ENCODE measurements at places on chromosomes 13 and 19. TPM values are rescaled to one million over a fixed set of nuclear protein-coding genes. Genes with fewer than 3 reads are reported as not detected.

PSG2 gene
- polyA plus RNA-seq, result not detected

PIH1D1 gene
- 132 TPM for polyA plus RNA-seq

AKAP11 gene
- 19.4 TPM for polyA plus RNA-seq

CCDC70 gene
- polyA plus RNA-seq, result not detected

SERPINE3 gene
- polyA plus RNA-seq, result not detected

OR10H1 gene
- not detected for polyA plus RNA-seq

TNFRSF19 gene
- 2.3 TPM for polyA plus RNA-seq
